Effector CD8-positive, alpha-beta T cell (primary cell): ENCODE measurements at places on chromosomes 4 and X.

DNA sequence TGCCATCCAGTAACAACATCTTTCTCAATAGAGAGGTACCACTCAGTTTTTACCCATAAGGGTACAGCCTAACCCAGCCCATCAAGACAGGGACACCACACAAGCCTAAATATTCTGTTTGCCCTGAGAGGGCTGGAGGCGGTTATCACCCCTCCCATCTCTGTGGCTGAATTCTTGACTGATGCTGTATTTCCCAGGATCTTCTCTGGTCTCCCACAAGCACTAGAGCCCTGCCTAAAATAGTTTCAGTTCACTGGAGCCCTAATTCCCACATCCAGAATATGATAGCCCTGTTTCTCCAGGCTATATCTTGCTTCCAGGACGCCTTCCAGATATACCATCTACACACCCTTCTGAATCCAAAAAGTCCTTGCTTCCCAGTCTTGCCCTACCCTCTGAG lies 91.6 kb upstream of the NMU start:
- no peak for DNase-seq

GRCh38 chrX:148813422-148813821 lies 313.0 kb downstream of the AFF2 start:
- DNase-seq, result no peak

- no peak for DNase-seq
Observed at GRCh38 chr4:70725633-70726032, 3.9 kb downstream of the RUFY3 start.

GRCh38 chrX:71910986-71911730 lies 513 bp downstream of the NHSL2 start:
- no peak for DNase-seq

- DNase-seq, result no peak
Observed at GRCh38 chr4:2798399-2799223, 5.7 kb downstream of the SH3BP2 start.

- DNase-seq, result no peak
Observed at GRCh38 chr4:95360256-95360903, 188.4 kb downstream of the UNC5C start.

- no peak for DNase-seq
Observed at GRCh38 chrX:5681159-5681558, 547.5 kb downstream of the NLGN4X start.

DNA sequence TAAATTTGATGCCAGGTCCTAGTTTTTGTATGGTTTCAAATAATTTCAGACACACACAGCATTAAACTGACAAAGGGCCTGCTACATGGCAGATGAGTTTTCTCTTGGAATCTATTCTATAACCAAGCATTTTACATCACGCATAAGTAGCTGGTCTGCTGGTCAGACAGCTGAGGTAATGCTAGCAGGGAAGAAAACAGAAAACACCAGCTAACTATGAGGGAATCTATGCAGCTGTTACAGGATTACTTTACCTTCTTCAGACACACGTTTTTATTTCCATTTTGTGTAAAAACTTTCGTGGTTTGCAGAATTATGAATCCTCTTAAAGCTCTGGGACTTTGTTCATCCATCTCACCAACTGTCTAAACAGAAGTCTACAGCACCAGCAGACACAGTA lies 42.0 kb downstream of the MFAP3L start:
- no peak for DNase-seq

- DNase-seq, result no peak
Observed at GRCh38 chr4:153185331-153185852, 18.9 kb upstream of the TRIM2 start.

DNA sequence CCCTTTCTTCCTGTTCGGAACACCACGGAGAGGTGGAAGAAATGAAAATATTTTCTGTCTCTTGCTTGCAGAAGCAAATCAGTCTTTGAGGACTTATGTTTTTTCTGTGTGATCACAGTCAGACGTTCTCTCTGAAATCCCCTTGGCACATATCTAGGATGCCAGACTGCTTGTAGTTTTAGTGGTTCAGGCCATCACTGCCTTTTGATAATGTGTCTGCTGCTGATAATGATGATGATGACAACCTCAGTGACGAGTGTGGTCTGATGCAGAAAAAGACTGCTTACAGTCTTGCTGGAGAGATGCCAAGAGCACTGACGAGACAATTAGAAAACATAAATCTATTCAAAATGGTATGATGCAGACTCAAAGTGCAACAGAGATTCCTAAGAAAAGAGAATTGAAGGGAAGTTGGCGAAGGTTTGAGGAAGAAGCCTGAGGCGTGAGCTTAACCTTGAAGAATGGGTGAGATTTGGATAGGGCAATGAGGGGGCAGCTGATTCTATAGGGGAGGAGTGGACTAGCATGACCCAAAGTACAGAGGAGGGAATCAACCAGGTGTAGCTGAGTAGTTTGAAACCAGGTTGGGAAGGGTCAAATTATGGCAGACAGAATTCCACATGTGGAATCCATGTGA lies 7.9 kb downstream of the RAB33A start:
- peak; percentile 2 for DNase-seq

DNA sequence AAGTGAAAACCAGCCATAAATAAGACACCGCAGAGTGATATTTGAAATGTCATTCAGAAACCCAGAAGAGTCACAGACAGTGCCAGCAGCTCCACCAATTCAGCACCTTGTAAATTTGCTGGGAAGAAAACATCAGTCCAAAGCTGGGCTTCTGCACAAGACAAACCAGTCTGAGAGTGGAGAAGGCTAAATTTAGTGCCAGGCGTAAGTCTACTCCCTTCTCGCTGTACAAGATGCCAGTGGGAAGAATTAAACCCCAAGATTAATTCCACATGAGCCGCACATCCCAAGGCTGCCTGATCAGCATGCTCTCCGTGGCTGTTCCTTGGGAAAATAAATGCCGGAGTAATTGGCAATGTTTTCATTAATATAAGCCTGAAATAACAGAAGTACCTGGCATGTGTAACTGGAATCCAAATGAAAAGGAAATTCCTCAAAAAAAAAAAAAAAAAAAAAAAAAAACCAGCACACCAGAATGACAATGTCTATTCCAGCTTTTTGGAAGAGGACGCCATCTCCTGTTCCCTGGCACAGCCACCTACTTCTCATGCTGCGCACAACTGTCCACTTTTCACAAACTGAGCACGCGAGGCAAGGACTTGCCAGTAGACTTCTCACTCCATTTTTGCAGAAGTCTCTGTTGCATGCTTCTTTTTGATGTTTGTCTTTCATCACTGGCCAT lies 95.5 kb downstream of the NSUN7 start:
- DNase-seq, result no peak

DNA sequence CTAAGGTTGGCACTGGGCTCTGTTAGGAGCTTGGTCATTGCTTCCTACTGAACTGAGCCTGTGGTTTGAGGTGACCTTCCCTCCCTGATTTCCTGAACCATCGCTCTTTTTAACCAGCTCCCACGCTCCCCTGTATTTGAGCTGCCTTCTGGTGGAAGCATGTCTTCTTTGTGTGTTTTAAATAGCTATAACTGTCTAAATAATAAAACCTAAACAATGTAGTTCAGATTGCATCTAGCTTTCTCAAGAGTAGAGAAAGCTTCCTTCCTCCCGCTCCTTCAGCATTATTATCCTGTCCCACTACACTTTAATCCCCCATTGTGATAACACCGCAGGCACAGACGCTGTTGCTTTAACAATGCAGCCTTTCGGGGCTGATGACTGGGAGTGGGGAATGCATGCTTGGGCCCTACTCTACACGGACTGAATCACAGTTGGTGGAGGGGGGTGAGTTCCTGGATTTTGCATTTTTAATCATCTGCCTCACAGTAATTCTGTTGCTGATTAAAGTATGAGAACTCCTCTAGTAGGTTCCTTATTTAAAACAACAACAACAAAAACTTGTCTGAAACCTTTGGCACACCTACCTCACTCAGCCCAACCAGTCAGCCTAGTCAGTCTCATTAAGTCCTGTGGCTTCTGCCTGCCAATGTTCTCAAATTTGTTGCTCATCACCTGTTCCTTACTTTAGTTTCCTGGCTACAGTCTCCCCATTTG lies 6.6 kb downstream of the SMS start:
- no peak for DNase-seq

DNA sequence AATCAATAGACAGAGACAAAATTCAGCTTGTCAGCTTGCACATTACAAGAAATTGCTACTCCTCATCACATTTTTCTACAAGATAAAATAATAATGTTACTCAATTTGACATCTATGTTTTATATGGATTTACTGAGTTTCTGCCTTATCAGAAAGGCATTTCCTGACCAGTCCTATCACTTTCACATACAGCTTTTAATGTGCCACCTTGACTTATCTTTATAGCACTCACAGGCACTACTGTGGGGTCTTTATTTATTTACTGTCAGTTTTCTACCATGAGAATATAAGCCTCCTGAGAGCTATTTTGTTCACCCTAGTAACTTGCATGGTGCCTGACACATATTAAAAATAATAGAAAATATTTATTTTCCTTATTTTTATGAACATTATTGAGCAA lies 6.0 kb downstream of the NDST4 start:
- no peak for DNase-seq
